GM18507 (cell line): ENCODE measurements at places on chromosomes 1 and 21.
A peak's percentile ranks its signal among the peaks of the same experiment; 100 is the strongest.

- no peak for DNase-seq
Measured at GRCh38 chr1:20032425-20032824, 37.6 kb upstream of the PLA2G5 start.

DNA sequence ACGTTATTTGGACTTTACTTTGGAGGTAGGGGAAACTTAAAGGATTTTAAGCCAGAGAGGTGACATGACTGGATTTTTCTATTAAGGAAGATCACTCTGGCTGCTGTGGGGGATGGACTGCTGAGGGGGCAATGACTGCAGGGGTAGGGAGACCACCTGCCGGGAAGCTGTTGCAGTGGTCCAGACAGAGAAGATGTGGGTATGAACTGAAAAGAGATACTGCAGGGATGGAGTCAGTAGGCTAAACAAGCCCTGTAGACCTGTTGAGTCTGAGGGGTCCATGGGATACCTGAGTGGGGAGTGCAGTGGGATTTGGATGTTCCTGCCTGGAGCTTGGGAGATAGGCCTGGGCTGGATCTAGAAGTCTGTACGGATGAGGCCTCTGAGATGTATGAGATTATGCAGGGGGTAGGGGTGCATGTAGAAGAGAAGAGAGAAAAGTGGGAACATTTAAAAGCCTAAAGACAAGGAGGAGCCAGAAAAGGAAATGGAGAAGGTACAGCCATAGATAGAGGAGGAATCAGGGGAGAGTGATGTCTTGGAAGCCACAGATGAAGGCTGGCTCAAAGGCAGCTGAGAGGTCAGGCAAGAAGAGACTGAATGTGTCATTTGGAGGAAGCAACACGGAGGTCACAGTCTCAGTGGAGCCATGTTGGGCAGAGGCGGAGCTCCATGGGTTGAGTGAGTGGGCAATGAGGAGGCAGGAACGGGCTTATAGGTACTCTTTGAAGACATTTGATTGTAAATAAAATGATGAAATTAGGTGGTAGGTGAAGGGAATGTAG lies 25.9 kb upstream of the KCNA2 start:
- no peak for DNase-seq

- DNase-seq, result no peak
Measured at GRCh38 chr21:15797577-15798363, 68.0 kb downstream of the USP25 start.

- no peak for DNase-seq
Measured at GRCh38 chr1:227885648-227886502, 61.9 kb downstream of the WNT9A start.

DNA sequence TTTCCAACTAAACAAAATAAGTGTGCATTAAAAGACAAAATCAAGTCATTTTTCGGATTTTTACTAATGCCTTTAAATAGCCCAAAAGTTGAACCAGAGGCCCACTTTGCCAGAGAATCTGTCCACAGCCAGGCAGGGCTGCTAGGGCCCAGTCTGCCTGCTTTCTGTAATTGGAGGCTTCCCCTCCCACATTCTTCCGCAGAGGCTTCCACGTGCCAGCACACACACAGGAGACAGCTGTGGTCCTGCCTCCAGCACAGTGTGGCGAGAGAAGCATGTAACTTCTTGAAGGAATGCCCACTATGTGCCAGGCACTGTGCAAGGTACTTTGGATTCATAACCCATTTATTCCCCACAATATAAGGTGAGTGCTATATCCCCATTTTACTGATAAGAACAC lies 11.3 kb upstream of the PDZK1IP1 start:
- no peak for DNase-seq

- DNase-seq, result no peak
Measured at GRCh38 chr1:44842862-44843655, at the start of gene PTCH2. Gene PTCH2, minus strand, starts transcription at chr1:44843253. Its CDS starts 321 bp downstream, at chr1:44842932.

DNA sequence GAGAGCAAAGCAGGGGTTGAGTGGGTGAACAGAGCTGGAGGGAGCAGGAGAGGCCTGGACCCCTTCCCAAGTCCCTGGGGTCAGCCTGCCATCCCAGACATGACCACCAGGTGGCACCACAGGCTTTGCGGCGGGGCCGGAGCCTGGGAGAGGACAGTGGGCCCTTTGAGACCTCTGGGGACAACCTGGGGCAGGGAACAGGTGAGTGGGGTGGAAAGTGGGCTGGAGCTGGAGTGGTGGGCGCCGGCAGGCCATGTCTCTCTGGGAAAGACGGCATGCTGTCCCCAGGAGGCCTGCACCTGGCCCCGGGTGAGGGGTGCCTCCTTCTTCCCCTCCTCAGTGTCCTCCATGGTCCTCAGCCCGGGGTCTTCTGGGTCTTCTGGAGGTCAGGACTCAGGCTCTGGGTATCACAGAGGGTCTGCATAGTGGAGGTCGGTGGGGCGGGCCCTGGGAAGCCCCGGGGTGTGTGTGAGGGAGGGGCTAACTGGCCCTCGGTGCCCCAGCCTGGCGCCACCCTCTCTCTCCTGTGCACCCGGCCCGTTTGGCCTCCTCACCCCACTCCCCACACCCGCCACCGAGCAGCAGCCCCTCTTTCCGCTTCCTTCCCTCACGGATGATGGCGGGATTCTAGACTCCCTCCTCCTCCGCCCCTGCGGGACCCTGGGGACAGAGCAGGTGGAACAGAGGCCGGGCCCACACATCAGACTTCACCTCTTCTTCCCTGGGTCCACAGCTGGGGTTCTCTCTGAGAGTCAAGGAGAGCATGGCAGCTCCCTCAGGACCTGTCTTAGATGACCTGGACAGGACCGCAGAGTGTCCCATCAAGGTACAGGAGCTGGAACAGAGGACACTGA lies 28.5 kb upstream of the PKP1 start:
- DNase-seq, result peak; percentile 73

- no peak for DNase-seq
Measured at GRCh38 chr1:41812453-41812852, 106.3 kb downstream of the HIVEP3 start.
